Suprapubic skin (tissue), 4 donors: ENCODE measurements at places on chromosomes 3 and 15. TPM values are rescaled to one million over a fixed set of nuclear protein-coding genes. Genes with fewer than 3 reads are reported as not detected.

GOLIM4 gene
- 19.6 TPM for total RNA-seq

- DNase-seq: no peak
Measured at GRCh38 chr3:184584464-184584891, 22.9 kb downstream of the EPHB3 start.

DNA sequence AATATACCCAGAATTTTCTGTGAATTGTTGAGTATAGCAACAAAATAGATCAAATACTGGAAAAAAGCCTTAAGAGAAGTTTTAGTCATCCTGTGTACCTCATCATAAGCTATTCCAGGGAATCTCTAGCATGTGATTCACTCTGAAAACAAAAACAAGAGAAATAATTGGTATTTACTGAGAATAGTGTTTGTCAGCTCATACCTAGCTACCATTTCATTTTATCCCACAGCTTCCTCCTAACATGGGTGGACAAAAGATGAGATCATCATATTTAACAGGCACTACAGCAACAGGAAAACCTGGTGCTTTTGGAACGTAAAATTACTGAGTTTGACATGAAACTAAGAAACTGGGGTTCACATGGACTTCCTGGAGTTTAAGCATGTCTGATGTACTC is 753.5 kb upstream of the NECTIN3 start:
- DNase-seq: no peak

DNA sequence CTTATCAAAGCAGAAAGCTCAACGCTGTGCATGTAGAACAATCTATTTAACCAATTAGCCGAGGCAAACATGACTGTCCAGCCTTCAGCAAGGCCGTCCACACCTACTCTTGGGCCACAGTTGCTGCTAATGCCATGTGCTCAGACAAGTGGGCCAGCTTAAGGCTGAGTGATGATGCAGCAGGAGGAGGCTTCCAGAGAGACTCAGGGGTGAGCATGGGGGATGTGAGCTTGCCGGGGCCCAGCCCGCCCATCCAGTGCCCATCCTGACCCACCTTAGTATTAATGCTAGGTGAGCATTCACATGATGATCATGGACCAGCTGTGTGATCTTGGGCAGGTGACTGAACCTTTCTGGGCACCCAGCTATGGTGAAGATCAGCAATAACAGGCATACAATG is 150.1 kb downstream of the TPRA1 start:
- no peak for DNase-seq

DNA sequence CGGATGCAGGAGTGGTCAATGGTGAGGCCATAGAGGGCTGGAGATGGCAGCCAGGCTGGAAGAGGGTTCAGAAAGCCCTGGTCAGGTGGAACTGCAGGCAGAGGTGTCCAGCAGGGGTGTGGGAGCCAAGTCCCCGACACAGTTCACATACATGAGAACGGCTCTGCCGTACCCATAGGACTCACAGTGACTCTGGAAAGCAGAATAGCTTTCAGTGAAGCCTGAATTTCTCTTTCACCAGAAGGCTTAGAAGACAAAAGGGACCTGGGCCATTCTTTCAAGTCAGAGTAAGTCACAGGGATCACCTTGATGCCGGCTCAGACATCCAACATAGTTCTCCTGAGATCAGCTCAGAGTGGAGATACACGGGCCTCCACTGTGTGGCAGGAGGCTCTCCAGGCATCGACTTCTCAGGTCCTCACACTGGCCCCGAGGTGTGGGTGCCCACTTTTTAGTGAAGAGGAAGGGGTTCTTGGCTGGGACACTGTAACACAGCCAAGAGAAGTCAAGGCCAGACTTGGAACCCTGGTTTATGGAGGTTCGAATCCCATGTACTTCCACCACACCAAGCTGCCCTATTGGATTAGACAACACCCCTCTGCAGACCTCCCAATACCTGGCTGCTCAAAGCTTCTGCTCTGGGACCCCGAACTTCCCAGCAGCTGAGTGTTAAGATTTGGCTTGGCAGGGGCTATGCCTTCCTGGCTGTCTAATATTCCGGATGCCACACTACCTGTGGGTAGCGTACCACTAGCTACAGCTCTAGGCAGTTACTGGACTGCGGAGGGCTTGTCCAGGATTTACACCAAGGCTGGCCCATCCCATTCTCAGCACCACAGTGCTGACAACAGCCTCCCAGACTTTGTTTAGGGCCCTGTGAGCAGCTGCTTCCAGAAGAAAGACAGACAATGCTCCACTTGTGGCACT is 40.4 kb upstream of the RAB6B start:
- DNase-seq: peak; percentile 43

DNA sequence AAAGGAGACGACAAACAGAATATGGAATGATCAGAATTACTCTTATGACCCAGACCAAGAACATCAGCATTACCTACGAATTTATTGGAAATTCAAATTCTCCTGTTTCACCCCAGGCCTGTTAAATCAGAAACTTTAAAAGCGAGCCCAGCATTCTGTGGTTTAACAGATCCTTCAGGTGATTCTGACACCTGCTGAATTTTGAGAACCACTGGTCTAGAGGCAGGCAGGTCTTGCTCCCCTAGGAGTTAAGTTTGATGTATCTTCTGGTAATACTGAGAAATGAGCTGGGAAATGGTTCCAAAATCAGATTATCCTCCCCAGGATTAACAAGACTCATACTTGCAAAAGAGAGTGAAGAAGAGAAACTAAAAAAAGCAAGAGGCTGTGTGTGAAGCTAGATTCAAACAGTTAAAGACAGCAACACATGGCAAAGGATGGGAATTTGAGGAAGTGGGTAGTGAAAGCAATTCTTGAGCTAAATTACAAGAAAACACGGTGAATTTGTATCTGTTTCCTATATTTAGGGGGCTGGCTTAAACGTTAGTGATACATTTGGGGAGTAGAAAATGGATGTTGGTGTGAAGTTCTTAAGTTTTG is 66.0 kb downstream of the FLNB start:
- DNase-seq: no peak

ZNF35 gene
- 8.5 TPM for total RNA-seq
